ENCODE measurements at places on chromosomes 12 and 14.

DNA sequence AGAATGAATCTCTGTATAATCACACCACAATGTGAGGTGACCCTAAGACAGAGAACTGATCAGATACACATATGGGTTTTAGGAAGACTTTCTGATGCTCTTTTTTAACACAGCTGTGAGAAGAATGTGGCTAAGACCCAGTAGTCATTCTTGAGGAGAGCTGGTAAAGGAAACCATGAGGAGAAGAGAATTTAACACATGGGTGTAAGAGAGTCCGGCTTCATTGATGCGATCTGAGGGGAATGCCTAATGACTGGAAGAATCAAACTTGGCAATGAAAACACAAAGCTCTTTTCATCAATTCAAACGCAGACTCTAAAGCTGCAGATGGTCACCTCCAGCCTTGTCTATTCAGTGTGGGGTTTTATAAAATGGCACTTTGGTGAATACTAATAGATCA, 79.3 kb downstream of the FOXA1 start:
- H3K4me3 ChIP-seq = no peak overlapping the region
- H3K4me1 ChIP-seq = no peaks in the 10 kb centered on the region
- DNase-seq = no peak
- no peak overlapping the region for H3K27ac ChIP-seq
- no peaks in the 10 kb centered on the region for H3K36me3 ChIP-seq
- H3K27me3 ChIP-seq = no peaks in the 10 kb centered on the region

- peaks cover 10% of the 10 kb centered on the region for H3K4me1 ChIP-seq
- H3K4me3 ChIP-seq = peak overlapping the region; percentile 39
- no peak overlapping the region for H3K27ac ChIP-seq
- no peak for DNase-seq
- peaks cover 35% of the 10 kb centered on the region for H3K27me3 ChIP-seq
These were observed 1.1 kb downstream of the NELL2 start for GRCh38 chr12:44874981-44875416.

DNA sequence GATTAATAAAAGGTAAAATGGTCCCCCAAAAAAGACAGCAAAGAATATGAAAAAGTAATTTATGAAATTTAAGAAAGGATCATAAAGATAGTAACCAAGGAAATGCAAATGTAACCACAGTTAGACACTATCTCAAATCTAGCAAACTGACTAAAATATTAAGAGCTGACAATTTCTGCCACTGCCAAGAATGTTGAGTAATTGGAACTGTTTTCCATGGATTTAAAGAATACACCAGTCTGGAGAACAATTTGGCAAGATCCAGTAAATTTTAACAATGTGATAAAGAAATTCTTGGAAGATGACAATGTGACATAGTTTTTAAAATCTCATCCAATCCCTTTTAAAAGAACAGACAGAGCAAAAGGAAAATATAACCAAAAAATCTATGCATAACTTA, 798.0 kb upstream of the MGAT4C start:
- H3K4me3 ChIP-seq = no peak overlapping the region
- no peaks in the 10 kb centered on the region for H3K36me3 ChIP-seq
- no peak for DNase-seq
- H3K27me3 ChIP-seq = no peaks in the 10 kb centered on the region
- H3K4me1 ChIP-seq = no peaks in the 10 kb centered on the region
- no peak overlapping the region for H3K27ac ChIP-seq

GRCh38 chr12:109920261-109920780, 20.2 kb downstream of the TCHP start:
- H3K27ac ChIP-seq = no peak overlapping the region
- no peak overlapping the region for H3K4me3 ChIP-seq
- peaks cover 4% of the 10 kb centered on the region for H3K36me3 ChIP-seq
- H3K27me3 ChIP-seq = no peaks in the 10 kb centered on the region
- no peaks in the 10 kb centered on the region for H3K4me1 ChIP-seq

GRCh38 chr14:50533806-50534205, 1.4 kb upstream of the MAP4K5 start:
- peaks cover 8% of the 10 kb centered on the region for H3K4me1 ChIP-seq
- H3K4me3 ChIP-seq = no peak overlapping the region
- H3K27ac ChIP-seq = no peak overlapping the region
- DNase-seq = no peak
- no peaks in the 10 kb centered on the region for H3K36me3 ChIP-seq

- H3K4me1 ChIP-seq = no peaks in the 10 kb centered on the region
- peak overlapping the region; percentile 29 for H3K4me3 ChIP-seq
- DNase-seq = no peak
- no peak overlapping the region for H3K27ac ChIP-seq
These were observed 703 bp downstream of the NOVA1 start for GRCh38 chr14:26597071-26597588.

- no peak overlapping the region for H3K4me3 ChIP-seq
- no peaks in the 10 kb centered on the region for H3K27me3 ChIP-seq
- no peak for DNase-seq
- no peaks in the 10 kb centered on the region for H3K4me1 ChIP-seq
These were observed 33.2 kb downstream of the SAMD4A start for GRCh38 chr14:54599966-54600716.

DNA sequence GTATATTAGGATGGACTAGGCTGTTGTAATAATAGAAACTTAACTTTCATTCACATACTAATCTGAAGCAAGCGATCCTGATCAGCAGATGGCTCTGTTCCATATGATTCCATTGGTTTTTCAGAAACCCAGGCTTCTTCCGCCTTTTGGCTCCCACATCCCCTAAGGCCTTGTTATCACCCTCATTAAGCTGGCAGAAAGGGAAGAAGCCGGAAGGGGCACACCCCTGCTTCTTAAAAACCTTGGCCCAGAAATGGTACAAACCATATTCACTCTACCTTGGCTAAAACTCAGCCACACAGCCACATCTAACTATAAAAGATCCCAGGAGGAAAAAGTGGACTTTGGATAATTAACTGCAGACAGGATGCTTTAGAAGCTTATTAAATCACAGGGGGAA, 329.2 kb downstream of the PCNX1 start:
- H3K27me3 ChIP-seq = no peaks in the 10 kb centered on the region
- no peak overlapping the region for H3K4me3 ChIP-seq
- no peaks in the 10 kb centered on the region for H3K4me1 ChIP-seq

DNA sequence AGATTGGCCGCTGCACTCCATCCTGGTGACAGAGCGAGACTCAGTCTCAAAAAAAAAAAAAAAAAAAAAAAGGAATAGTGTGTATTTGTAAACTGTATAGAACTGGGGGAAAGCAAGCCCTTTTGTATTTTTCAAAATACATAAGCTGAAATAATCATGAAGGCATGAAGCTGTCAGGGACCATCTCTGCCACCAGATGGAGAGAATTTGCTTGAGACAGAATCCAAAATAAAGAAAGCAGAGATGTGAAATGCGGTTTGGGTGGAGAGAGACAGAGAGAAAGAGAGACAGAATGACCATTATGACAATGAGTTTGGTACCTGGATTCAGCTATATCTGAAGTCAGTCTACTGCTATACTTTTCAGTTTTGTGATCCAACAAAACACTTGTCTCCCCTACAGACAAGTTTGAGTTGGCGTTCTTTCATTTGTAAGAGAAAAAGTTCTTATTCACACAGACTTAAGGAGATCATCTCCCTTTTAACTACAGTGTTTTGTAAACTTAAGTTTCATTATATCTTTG, 155.7 kb upstream of the LRIG3 start:
- no peak for DNase-seq
- no peak overlapping the region for H3K27ac ChIP-seq
- no peaks in the 10 kb centered on the region for H3K36me3 ChIP-seq
- no peaks in the 10 kb centered on the region for H3K4me1 ChIP-seq
- H3K27me3 ChIP-seq = no peaks in the 10 kb centered on the region

DNA sequence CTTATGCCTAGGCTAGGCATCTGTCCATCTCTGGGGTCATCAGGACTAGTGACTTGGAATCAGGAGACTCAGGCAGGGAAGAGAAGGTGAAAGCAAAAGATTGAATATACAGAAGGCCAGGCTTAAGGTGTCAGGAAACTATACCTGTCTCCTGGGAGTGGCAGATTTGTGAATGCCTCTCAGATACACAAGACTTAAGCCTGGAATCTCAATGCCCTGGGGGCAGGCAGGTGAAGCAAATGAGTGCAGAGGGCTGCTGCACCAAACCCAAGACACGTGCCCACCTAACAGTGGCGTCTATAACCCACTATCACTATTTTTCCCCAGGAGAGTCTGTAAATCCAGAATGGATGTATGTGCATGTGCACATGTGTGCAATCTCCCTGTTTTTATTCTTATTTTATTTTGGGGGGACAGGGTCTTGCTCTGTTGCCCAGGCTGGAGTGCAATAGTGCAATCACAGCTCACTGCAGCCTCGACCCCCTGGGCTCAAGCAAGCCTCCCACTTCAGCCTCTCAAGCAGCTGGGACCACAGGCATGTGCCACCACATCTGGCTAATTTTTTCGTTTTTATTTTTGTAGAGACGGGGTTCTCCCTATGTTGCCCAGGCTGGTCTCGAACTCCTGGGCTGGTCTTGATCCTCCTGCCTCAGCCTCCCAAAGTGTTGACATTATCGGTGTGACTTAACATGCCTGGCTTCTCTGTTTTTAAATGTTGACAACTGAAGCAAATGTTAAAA, 31.9 kb upstream of the FOS start:
- H3K36me3 ChIP-seq = no peaks in the 10 kb centered on the region
- H3K27me3 ChIP-seq = no peaks in the 10 kb centered on the region
- no peaks in the 10 kb centered on the region for H3K4me1 ChIP-seq
- no peak overlapping the region for H3K4me3 ChIP-seq
- no peak overlapping the region for H3K27ac ChIP-seq

DNA sequence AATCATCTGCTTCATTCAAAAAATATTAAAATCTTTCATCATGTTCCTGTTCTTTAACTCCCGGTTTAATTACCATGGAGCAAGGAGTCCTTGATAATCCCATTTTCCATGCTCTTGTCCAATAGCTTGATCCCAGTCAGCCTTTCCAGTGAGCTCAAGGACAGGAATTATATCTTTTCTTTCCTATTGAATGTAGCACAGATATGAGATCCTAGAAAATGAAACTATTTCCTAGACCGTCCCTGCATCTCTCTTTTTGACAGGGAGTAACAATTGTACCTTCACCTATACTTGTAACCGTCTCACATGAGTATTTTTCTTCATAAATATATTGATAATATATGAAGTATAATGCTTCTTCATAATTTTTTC, 35.6 kb downstream of the PIK3C2G start:
- H3K4me1 ChIP-seq = no peaks in the 10 kb centered on the region
- H3K27me3 ChIP-seq = no peaks in the 10 kb centered on the region
- H3K36me3 ChIP-seq = no peaks in the 10 kb centered on the region
- DNase-seq = no peak
- no peak overlapping the region for H3K27ac ChIP-seq

DNA sequence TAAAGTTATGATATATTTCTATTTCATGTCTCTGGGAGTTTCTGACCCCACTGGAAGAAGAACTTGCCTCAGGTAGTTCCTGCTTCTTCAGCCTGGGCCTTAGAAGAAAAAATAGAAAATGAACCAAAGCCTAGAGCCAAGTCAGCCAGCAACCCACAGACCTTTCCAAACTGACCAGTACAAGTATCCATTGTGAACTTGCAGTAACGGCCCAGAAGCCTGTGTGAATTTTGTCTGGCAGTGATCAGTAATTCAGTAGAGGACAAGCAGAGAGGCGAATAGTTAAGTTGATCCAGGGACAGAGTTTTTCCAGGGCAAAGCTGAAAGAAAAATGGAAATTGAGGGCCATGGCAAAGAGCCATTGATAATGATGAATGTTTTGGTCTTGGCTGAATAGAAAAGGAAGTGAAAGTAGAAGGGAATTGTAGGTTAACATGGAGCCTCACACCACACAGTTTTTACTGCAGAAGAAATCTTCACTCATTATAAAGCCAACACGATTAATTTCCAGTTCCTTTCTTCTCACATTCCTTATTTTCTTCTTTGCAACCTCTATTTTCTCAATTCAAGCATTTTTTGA, 311.8 kb downstream of the BTG1 start:
- no peaks in the 10 kb centered on the region for H3K27me3 ChIP-seq
- no peak overlapping the region for H3K4me3 ChIP-seq
- DNase-seq = no peak
- H3K4me1 ChIP-seq = no peaks in the 10 kb centered on the region
- H3K27ac ChIP-seq = no peak overlapping the region
- no peaks in the 10 kb centered on the region for H3K36me3 ChIP-seq

GRCh38 chr14:91796617-91797347, 64.9 kb upstream of the CATSPERB start:
- no peaks in the 10 kb centered on the region for H3K4me1 ChIP-seq
- peaks cover 4% of the 10 kb centered on the region for H3K27me3 ChIP-seq
- no peak for DNase-seq
- no peak overlapping the region for H3K4me3 ChIP-seq

DNA sequence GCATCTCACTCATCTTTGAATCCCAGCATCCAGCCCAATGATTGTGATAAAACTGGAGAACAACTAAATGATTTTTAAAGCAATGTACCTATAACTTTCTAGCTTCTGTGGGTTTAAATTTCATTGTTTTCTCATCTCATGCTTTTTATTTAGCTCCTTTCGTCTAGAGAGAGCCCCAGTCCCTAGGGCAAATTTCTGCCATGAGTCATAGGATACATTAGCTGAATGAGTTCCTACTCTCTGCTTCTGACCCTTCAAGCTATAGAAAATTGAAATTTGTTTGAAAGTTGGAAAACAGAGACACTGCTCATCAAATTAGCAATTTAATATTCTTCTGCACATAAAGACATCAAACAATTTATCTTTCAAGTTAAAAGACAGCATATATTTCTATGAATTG, 113.9 kb downstream of the KIF21A start:
- H3K27ac ChIP-seq = no peak overlapping the region
- H3K36me3 ChIP-seq = peaks cover 10% of the 10 kb centered on the region
- no peaks in the 10 kb centered on the region for H3K4me1 ChIP-seq

- H3K27me3 ChIP-seq = no peaks in the 10 kb centered on the region
- no peaks in the 10 kb centered on the region for H3K4me1 ChIP-seq
- H3K27ac ChIP-seq = no peak overlapping the region
- no peak for DNase-seq
- no peak overlapping the region for H3K4me3 ChIP-seq
These were observed 25.0 kb downstream of the SNX6 start for GRCh38 chr14:34604995-34605394.

DNA sequence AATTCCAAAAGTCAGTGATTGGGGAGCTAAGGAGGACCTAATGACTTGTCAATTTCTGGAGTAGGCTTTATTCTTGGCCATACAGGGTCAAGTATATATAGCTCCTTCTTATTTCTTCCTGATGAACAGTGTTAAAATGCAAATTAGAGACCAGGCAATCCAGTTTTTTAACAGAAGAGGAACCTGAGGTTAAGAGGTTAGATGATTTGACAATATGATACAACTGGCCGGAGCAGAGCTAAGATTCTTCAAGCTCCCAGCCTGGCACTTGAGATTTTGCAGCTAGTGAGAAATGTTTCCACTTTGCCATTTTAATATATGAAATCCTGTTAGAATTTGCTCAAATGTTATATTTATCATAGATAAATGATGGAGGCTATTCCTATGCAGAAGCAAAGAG, 204.0 kb downstream of the SSPN start:
- H3K4me3 ChIP-seq = no peak overlapping the region
- no peaks in the 10 kb centered on the region for H3K4me1 ChIP-seq
- H3K27ac ChIP-seq = no peak overlapping the region
- H3K36me3 ChIP-seq = no peaks in the 10 kb centered on the region

GRCh38 chr14:54609576-54609975, 42.6 kb downstream of the SAMD4A start:
- no peak overlapping the region for H3K4me3 ChIP-seq
- no peaks in the 10 kb centered on the region for H3K36me3 ChIP-seq
- peaks cover 4% of the 10 kb centered on the region for H3K4me1 ChIP-seq
- no peak for DNase-seq

- no peak overlapping the region for H3K4me3 ChIP-seq
- DNase-seq = no peak
- no peak overlapping the region for H3K27ac ChIP-seq
- H3K4me1 ChIP-seq = no peaks in the 10 kb centered on the region
- no peaks in the 10 kb centered on the region for H3K27me3 ChIP-seq
- no peaks in the 10 kb centered on the region for H3K36me3 ChIP-seq
These were observed 41.1 kb downstream of the GUCY2C start for GRCh38 chr12:14655284-14655683.

All from Panc1 (cell line).